ENCODE measurements at places on chromosomes 6 and 20. TPM values are rescaled to one million over a fixed set of nuclear protein-coding genes. Genes with fewer than 3 reads are reported as not detected.
A peak's percentile ranks its signal among the peaks of the same experiment; 100 is the strongest.

ERVFRD-1 gene
- not detected for total RNA-seq

RFX6 gene
- total RNA-seq = not detected

MTFR2 gene
- 0.38 TPM for total RNA-seq

BTBD3 gene
- 34.0 TPM for total RNA-seq

SESN1 gene
- 72.7 TPM for total RNA-seq

SLC22A2 gene
- not detected for total RNA-seq

DCBLD1 gene
- 2.8 TPM for total RNA-seq

ACTL10 gene
- 1.5 TPM for total RNA-seq

SNX5 gene
- 96.2 TPM for total RNA-seq

CCN6 gene
- 2.2 TPM for total RNA-seq

ZNF292 gene
- 158 TPM for total RNA-seq

- DNase-seq = no peak
Observed at GRCh38 chr6:4289770-4290320, 154.5 kb upstream of the ECI2 start.

- no peak for DNase-seq
Observed at GRCh38 chr20:45507011-45507820, 8.2 kb downstream of the SPINT3 start.

GRCh38 chr20:45138561-45139300 is 14.5 kb upstream of the WFDC12 start:
- DNase-seq = no peak

DNA sequence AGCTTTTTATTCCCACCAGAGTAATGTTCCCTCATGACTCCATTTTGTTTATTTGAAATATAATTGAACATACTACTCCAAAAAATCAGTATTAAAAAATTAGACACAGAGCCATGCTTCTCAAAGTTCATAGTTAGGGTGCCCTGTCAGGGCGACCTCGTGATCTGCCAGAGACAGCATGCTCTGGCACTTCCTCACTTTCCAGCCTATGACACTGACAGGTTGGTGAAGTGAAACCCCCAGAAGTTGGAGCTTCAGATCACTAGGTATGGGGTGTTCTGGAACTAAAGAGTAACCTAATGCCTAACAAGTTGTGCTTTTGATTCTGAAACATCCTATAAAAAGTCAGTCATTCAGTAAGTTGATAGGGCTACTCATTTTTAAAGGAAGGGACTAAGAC is 93.0 kb downstream of the TBC1D7 start:
- DNase-seq = no peak

DNA sequence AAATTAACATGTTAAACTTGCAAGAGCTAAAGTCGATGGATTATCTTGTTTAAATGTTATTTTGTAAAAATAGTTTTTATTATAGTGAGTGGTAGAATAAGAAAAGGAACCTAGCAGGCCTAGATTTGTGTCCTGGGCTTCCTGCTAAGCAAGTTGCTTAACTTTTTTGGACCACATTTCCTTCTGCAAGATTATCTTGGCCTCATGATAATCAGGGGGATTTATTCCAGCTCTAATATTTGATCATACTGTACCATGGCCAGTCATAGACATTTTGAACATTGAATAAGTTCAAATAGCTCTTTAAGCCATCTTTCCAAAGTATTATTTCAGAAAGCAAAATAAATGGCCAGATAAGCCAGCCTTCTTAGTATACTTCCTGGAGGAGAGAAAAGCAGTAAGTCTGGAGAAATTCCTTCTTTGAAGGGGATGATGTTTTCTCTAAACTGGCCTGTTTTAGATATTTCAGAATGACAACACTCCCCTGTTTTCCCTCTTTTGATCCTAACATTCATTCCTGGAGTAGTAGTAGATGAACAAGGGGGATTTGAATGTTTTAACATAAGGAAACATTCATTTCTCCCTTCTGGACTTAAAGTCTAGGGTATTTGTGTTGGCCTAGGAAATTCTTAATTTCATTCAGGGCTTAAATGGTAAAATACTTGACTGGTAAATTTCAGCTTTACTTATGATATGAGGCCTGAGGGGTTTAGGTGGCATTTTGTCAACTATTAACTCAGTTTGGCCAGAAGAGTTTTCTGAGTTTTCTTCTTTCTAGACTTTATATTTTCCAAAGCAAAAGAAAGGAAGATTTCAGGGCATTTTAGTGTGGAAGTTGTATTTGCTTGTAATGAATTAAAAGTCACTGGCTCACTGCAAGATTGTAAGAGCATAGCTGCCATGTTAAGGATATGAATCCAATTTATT is 108.8 kb upstream of the SCGN start:
- DNase-seq = no peak

- DNase-seq = no peak
Observed at GRCh38 chr6:44580901-44581300, 193.4 kb downstream of the CDC5L start.

DNA sequence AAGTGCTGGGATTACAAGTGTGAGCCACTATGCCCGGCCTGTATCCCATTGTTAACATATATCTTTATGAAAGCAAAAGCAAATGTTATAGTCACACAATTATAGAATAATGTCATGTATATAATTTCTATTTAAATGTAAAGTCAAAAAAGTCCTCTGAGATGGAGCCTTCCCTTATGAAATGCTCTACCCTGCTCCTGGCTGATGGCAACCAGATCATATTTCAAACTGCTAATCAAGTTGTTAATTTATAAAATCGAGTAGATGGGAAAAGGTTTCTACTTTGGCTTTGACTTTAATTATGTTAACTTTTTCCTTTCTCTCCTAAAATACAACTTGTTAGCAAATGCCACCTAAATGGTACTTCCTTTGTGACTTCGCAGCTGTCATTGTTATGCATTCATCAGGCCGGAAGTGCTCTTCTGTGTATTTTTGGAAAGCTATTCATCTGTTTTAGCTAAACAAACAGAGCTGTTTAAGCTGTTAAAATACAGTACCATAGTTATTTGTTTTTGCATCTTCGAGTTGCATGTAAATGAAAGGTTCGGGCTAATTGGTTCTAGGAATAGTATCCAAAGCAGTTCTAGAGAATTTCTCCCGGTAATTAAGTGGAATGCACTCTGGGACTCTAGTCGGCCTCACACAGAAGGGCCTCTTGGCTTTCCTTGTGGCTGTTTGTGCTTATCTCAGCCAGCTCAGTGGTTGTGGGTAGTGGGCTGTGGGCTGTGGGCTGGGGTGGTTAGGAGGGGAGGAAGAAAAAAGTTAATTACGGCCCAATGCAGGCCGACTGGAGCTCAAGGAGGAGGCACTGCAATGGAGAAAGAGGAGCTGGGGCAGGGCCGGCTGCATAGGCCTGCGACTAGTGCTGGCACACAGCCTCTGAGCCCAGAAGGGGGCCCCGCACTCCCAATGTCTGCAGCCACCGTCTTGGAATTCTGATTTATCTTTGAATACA is 34.8 kb downstream of the SLC35D3 start:
- DNase-seq = no peak

DNA sequence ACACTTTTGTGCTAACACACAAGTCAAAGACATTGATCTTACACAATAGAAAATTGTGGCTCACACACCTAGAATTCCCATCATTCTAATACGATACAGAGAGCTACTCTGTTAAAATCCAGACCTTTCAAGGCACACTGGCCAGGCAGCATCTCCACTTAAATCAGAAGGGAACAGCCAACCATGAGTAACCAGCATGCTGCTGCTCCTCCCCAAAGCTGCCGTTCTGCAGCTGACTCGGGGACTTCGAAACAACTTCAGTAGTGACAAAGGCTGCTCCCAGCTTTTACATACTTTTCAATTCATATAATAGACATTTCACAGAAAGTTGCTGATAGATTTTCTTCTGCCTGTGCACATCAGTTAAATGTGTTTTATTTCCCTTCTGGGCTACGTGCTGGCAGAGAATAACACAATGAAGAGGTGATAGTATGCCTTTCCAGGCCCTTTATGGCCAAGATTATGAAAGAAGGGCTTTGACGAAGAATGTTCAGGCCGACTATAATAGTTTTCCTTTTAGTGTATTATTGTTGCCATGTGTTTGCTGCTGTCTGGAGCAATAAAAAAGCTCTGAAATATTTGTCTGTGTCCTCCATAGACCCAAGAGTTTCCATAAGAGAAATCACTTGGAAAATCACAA is 159.0 kb downstream of the GMDS start:
- no peak for DNase-seq

DNA sequence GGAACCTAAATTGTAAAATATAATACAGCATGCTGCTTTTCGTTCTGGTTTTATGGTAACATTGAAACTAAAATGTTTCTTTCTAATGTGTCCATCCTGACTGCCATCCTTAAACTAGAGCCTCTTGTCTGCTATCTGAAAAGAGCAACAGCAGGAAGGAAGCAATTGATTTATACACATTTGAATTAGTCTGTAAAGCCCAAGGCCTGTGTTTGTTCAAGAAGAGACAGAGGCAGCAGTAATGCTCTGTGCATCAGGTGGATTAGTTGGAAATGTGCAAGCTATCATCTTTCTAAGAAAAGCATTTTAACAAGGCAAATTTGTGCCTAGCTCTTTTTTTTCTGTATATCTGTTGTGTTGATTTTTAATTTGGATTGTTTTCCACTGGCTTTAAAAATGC is 128.6 kb downstream of the SCAF8 start:
- no peak for DNase-seq

GRCh38 chr6:8549074-8549790 is 113.9 kb upstream of the SLC35B3 start:
- no peak for DNase-seq

- DNase-seq = no peak
Observed at GRCh38 chr6:6221787-6222535, 98.5 kb downstream of the F13A1 start.

- DNase-seq = no peak
Observed at GRCh38 chr6:75802366-75802765, 53.3 kb downstream of the MYO6 start.

DNA sequence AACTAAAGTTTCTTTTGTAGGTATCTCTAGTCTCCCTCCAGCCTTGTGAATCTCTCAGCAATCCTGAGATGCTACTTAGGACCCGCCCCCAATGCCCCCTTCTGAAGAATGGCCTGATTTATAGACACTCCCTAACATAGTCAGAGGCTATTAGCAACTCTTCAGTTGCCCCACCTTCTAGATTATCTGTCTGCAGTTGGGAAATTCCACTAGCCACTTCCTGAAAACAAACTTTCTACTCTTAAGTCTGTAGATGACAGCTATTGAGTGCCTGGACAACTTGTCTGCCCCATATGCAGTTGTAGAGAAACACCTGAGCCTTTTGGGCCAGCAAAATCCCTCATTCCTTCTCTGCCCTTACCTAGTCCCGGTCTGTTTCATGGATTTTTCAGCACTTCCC is 188.2 kb upstream of the PREP start:
- DNase-seq = no peak

GRCh38 chr20:40008177-40008576 is 680.9 kb downstream of the MAFB start:
- DNase-seq = no peak

DNA sequence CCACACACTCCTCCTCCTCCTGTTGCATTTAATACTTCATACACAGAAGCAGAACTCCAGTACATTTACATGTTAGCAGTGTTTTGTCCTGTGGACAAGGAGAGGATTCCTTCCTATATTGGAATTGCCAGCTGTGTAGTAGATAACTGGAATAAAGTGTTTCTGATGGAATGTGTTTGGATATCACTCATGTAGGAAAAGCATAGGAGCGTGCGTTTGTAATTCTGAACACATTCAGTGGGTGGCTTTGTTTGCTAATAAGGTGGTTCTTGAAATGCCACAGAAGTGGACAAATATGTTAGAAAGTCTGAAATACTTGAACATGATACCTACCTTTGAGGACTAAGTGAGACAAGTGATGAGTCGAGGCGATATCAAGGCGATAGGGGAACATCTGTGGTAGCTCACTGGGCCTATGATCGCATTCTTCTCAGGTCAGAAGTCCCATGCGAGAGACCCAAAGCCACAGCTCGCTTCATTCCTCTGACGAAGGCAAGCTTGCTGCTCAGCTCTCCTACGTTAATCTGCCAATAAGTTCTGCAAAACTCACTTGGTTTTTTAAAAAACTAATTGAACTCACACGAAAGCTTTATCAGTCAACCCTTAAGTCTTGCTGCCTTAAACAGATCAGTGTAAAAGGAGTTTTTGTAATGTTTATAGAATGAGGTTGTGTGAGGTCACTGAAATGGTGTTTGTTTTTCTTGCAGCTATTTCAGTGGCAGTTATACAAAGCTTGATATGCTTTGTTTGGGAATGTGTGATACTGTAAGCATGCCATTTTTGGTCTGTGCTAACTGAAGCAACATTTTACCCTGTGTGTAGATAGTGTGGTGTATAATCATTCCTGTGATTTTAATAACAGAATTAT is 159.9 kb downstream of the SOX4 start:
- no peak for DNase-seq

DNA sequence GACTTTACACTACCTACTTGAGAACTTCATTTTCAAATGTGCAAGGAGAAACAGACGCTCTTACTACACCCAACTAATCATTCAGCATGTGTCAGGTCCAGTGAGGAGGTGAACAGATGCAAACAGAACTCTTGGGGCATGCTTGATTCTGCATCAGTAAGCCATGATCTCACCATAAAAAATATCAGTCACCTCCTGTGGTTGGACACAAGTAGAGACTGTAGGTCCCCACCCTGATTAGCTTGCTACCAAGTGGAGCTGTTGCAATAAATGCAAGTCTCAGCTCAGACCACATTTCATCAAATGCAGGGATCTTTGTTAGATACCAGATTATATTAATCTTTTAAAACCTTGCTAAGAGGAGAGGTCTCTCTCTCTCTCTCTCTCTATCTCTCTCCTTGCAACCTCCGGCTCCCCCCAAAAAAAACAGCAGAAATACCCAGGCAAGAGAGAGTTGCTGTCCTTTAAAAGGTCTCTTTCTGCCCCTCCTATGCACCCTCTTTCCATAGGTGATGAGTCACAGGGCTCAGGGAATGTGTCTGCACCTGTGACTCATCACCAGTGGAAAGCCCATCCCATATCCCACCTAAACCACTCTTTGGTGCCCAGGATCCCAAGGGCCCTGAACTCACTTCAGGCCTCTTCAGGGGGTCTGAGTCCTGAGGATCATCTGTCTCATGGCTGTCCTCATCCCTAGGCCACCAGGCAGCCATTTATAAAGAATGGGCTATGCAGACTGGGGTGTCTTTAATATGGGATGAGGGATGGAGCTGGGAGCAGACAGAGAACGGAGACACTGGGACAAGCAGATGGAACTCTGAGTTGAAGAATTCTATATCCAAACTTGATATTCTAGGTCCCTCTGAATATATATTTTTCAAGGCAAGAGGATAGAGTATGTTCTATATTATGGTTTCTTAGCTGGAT is 154.5 kb downstream of the QRSL1 start:
- DNase-seq = no peak

GRCh38 chr6:97231911-97232310 is 51.1 kb downstream of the MMS22L start:
- no peak for DNase-seq

- DNase-seq = peak; percentile 26
Observed at GRCh38 chr6:105492706-105493673, 90.1 kb upstream of the PREP start.

GRCh38 chr6:121430514-121431460 is 4.7 kb upstream of the GJA1 start:
- DNase-seq = no peak

- DNase-seq = no peak
Observed at GRCh38 chr20:5024103-5024502, 22.8 kb upstream of the SLC23A2 start.

- no peak for DNase-seq
Observed at GRCh38 chr6:38476141-38476540, 163.6 kb downstream of the BTBD9 start.
